ENCODE measurements at places on chromosomes 1 and 21.

DNA sequence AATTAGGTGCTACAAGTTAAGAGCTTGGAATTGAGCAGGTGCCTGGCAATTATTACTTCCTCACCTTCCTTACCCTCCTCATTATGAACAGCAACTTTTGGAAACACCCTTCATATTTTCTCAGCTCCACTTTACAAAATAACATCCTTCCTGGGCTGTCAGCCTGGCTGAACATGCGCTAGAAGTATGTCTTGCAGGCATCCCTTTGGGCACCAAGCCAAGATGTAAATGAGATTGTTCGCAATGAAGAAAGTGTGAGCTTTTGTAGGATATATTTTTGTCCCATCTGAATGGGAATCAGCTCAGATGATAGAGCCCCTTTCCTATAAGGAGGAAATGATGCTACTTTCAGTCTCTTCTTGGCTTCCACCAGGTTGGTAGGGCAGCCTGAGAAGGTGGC is 245.9 kb downstream of the KAZN start:
- no peak for DNase-seq

DNA sequence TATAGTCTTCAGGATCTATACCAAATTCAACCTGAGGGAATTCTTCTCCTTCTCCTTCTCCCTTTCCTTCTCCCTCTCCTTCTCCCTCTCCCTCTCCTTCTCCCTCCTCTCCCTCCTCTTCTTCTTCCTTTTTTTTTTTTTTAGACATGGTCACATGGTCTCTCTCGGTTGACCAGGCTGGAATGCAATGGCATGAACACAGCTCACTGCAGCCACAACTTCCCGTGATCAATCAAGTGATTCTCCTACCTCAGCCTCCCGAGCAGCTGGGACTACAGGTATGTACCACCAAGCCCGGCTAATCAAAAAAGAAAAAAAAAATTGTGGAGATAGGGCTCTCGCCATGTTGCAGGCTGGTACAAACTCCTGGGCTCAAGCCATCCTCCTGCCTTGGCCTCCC is 51.5 kb downstream of the DNAI4 start:
- DNase-seq: no peak

DNA sequence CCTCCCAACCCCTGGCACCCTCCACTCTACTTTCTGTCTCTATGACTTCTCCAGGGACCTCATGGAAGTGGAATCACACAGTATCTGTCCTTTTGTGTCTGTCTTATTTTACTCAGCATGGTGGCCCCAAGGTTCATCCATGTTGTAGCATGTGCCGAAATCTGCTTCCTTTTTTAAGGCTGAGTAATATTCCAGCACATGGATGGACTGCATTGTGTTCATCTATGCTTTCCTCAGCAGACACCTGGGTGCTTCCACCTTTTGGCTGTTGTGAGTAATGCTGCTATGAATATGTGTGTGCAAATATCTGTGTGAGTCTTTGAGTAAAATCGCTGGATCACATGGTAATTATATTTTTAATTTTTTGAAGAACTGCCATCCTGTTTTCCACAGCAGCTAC is 1.6 kb upstream of the PFKL start:
- DNase-seq: no peak

DNA sequence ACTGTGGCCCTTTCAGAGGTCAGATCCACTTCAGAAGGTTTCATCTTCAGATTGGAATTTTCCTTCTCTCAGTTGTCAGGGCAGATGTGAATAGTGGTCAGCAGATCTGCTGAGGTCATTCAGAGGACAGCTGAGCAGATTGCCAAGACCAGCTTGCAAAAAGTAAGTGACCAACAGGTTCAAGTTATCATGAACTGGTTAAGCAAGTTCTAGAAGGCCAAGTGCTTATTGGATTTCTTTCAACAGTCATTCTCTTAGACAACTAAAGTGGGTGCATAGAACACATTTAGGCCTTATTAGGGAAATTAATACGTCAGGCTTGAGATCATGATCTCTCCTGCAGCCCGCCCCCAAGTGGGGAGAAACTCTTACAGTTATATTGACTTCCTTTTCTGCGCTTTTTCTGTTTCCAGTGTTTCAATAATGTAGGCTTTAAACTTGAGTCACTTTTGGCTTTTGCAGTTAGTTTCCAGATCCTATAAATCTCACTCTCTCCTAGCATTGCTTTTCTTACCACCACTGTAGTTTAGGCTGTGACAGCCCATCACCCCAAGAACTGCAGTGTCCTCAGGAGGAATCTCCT is 96.4 kb downstream of the C1orf21 start:
- peak; percentile 98 for DNase-seq

- DNase-seq: no peak
Measured at GRCh38 chr1:66575739-66576138, 41.8 kb downstream of the SGIP1 start.

DNA sequence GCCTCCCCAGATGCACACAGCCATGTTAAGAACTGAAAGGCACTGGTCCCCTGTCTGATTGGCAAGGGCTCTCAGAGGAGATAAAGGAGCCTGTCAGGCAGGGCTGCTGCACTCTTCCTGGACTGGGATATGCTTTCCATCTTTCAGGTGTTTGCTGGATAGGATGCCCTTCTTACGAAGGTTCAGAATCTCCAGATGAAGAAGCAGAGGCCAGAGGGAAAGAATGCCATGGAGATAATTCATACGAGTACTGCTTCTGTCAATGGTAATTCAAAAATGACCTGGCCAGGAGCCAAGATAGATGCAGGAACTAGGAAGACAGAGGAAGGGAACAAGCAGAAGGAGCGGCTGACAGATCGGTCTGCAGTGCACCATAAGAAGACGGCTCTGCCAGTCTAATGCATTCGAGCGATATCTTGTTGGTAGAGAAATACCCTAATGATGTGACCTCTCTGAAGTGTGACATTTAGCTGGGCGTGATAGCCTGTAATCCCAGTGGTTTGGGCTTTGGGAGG is 16.6 kb upstream of the ATP2B4 start:
- no peak for DNase-seq

DNA sequence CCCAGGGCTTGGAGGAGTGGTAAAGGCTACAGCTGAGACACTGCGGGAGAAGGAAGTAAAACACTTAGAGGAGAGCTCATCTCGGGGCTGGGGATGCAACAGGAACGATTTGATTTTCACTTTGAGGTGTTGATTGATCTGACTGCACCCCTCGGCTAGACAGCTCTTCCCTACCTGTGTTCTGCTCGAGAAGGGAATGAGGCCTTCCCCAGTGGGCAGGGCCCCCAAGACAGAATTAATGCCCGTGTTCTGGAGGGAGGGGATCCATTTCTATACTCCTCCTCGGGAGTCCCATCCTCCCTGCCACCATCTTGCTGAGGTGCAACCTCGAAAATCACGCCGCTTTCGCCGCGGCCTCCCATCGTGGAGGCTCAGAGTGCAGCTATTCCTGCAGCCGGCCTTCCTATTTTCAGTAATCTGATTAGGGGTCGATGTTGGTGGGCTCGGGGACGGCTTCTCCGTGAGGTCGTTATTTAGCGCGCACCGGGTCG is 2.4 kb downstream of the ATP2B4 start:
- no peak for DNase-seq

DNA sequence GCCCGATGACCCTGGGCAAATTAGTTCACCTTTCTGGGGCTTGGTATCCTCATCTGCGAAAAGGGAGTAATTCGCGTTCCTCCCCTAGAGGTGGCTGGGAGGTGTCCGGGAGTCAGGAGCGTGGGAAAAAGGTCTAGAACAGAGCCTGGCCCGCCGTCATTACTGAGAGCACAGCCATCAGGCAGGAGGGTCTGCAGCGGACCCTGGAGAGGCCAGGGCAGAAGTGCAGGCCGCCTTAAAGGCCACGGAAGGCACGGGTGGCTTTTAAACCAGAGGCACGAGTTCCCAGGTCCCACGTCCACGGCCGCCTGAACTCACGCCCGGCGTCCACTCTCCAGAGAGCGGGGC is 850 bp downstream of the PANK4 start:
- no peak for DNase-seq

GRCh38 chr1:58013237-58013636 is 533.3 kb downstream of the OMA1 start:
- peak; percentile 2 for DNase-seq

- DNase-seq: no peak
Measured at GRCh38 chr1:31401241-31401640, 11.8 kb upstream of the SERINC2 start.

- no peak for DNase-seq
Measured at GRCh38 chr1:42860339-42861013, 14.1 kb downstream of the ZNF691 start.

- no peak for DNase-seq
Measured at GRCh38 chr1:99527078-99527477, 118.8 kb upstream of the PALMD start.

- no peak for DNase-seq
Measured at GRCh38 chr1:200905411-200906052, 10.8 kb downstream of the INAVA start.

DNA sequence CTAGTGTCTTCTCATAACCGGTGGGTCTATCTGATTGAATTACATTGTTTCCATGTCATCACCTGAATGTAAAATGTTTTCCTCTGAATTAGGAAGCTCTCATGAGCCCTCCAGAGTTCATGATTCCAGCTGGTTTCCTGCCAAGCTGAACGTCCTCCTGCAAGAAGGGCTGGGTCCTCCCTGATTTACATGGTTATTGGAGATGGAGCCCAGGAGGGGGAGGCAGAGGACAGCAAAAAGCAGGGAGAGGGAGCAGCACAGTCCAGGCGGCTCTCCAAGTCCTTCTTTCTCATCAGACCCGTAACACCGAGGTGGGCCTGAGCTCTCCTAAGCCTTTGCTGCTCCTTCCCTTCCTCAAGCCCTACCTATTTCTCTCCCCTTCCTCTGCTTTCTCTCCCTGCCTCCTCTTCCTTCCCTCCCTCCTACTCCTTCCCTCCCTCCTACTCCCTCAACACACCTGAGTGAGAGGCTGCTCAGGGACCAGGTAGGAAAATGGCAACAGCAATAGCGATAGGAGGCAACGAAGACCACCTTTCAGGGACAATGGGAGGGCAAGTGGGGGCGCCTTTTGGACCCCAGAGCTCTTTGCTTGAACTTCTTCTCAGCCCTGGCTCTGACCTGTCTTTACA is 265.9 kb downstream of the PRDM2 start:
- DNase-seq: peak; percentile 22

DNA sequence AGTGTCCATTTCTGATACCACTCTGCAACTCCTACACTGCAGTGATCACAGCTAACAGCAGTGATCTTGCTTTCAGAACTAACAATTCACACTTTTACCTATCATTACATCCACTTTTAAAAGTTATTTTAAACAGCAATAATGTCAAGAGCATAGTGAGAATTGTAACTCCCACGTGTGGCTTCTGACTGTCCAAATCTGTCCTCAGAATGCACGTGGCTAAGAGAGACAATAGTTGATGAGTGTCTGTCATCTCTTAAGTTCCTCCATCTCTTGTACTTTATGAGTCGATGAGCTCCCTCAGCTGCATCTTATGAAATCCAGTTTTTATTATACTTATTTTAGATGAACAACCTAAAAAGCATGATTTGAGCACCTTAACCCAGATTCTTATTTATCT is 16.5 kb upstream of the CFHR5 start:
- DNase-seq: no peak

All from LNCaP clone FGC (cell line).